ENCODE measurements at places on chromosomes 13 and 19.

DNA sequence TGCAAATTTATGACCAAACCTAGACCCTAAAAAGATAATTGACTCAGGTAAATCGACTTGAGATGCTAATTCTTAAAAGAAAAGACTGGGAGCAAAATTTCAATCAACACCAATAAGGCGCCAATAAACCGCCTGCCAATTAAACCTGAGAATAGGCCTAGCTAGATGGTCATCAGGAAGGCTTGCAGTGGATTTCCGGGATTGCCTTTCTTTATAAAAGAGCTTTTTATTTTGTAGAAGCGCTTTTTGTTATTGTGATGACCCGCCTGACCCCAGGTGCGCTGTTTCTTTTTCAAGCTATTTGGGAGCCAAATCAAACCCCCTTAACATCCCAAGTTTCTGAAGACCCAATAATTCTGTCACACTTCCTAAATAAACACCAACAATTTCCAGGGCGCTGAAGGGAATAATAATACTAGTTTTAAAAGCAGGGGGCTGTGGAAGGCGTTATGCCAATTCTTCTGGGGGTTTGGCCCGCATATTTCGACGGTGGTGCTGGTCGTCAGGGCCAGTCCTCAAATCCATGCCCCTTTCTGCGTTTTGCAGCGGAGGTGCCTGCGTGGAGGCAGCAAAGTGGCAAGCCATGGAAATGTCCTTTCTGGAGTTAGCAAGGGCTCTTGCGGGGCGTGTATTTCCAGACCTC is 2.9 kb upstream of the ZIC5 start:
- ATAC-seq: no peak

DNA sequence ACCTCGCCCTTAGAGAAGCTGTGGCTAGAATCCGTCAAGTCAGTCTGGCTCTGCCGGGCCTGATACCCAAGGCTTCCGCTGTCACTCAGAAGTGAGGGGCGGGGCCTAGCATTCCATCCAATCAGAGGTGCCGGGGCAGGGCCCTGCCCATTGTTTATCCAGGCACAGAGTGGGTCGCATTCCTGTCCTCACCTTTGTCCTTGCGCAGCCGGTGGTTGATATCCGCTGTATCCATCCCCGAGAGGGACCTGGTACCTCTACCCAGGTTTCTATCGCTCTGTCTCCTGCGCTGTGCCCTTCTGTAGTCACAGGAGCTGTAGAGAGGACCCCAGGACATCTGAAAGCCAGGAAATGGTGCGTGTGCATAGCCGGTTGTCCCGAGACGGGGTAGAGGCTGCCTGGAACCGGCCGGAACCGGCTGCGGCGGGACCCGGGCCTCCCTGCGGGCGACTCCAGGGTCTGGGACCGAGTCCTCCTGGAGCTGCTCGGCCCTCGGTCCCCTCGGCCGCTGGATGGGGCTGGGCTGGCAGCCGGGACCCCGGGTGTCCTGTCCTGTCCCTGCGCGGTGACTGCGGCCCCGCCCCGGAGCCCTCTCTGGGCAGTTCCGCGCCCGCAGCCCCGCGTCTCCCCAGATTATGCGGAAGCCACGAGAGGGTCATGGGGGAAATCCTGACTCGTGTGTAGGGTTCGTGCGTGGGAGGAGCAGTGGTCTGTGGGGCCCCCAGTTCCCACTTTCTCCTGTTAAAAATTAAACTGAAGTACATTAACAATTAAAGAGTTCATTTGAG is at the start of gene ZNF763:
Gene ZNF763, plus strand, starts transcription at position 183 of the 788 bp plus-strand sequence. Its CDS starts 169 bp downstream, at position 352.
- ATAC-seq: peak; percentile 96

DNA sequence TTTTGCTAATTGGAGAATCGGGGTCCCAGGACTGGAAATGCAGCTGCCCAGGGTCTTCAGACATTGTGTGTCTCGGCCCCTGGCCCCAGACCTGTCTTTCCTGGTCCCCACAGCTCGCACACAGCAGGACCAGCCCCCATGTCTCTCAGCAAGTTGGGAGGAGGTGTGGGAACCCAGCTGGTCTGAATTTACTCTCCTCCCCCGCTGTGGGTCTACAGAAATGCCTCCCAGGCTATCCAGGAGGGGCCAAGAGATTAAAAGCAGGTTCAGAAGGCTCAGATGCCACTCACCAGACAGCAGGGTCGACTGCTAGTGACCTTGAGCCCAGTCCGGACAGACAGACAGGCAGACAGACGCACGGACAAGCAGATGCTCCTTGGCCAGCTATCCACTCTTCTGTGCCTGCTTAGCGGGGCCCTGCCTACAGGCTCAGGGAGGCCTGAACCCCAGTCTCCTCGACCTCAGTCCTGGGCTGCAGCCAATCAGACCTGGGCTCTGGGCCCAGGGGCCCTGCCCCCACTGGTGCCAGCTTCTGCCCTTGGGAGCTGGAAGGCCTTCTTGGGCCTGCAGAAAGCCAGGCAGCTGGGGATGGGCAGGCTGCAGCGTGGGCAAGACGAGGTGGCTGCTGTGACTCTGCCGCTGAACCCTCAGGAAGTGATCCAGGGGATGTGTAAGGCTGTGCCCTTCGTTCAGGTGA is at the start of gene DAND5:
Gene DAND5, plus strand, starts transcription at position 285 of the 697 bp plus-strand sequence. Its CDS starts 85 bp downstream, at position 370.
- no peak for ATAC-seq

- ATAC-seq: no peak
These were observed 1.7 kb downstream of the FCGRT start for GRCh38 chr19:49514151-49514550.

GRCh38 chr19:5231857-5232678 is 108.5 kb downstream of the PTPRS start:
- no peak for ATAC-seq

GRCh38 chr13:28819735-28820098 is 422 bp upstream of the MTUS2 start:
- ATAC-seq: peak; percentile 36

DNA sequence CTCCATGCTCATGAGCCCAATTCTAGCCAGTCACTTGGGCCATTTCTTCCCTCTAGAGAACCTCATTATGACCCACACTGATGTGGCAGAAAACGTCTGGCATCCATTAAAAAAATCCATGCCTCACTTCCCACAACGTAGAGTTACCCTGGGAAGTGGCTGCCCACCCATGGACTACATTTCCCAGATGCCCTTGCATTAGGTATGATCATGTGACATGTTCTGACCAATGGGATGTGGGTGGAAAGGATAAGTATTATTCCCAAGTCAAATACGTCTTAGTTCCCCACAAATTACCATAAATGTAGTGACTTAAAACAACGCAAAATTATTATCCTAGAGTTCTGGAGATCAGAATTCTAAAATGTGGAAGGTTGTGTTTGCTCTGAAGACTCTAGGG is 47.9 kb upstream of the ZNRF4 start:
- ATAC-seq: no peak

DNA sequence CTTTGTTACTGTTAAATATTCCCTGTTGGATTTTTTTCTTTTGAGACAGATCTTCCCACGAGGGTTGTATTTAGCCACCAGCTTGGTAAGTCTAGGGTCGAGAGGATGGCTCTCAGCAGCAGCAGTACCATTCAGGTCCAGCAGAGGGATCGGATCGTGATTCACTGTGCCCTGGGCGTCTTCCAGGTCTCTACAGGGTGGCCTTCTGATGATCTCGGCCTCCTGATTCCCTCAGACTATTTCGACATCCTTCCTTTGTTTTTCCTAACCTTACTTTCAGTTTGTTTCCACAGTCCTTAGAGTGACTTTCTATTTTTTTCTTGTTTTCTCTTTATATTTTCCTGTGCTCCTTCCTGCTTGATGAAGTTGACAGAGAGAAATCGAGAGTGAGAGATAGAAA is 1436.9 kb downstream of the UQCRFS1 start:
- no peak for ATAC-seq

DNA sequence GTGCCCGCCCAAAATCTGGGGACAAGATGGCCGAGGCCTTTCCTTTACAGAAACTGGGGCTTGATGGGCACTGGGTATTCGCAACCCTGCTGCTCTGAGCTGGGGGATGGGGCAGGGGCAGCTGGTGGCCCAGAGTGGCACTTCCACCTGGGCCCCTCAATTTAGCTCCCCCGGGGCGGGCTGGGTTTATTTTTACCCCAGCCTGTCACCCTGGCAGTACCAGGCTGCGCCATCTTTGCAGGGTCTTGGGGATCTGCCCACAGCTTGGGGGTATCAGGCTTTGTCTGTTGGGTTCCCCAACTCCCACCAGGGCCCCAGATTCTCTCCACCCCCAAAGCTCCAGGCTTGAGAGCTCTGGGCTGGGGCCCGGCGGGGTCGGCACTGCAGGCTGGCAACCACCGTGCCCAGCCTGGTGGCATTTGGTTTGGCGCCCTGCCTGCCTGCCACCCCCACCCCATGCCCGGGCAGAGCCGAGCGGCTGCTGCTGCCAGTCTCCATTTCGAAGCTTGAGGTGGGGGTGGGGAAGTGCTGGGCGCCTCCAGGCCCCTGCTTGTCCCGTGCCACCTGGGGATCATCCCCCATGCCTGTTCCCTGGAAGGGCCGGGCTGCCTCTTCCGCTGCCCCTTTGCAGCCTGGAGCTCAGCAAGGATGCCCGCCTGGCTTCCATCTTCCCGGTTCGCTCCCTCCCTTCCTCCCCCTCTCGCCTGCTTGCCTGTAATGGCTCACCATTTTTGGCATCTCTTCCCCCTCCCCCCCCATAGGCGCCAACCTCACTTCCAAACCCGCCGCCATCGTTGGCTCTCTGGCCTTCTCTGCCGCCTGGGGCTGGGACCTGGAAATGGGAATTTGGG is 11.4 kb downstream of the NFIX start:
- ATAC-seq: no peak

GRCh38 chr19:55097864-55098715 is 19.3 kb downstream of the PPP1R12C start:
- ATAC-seq: no peak

- ATAC-seq: no peak
These were observed 77.8 kb downstream of the TEX29 start for GRCh38 chr13:111398196-111398595.

DNA sequence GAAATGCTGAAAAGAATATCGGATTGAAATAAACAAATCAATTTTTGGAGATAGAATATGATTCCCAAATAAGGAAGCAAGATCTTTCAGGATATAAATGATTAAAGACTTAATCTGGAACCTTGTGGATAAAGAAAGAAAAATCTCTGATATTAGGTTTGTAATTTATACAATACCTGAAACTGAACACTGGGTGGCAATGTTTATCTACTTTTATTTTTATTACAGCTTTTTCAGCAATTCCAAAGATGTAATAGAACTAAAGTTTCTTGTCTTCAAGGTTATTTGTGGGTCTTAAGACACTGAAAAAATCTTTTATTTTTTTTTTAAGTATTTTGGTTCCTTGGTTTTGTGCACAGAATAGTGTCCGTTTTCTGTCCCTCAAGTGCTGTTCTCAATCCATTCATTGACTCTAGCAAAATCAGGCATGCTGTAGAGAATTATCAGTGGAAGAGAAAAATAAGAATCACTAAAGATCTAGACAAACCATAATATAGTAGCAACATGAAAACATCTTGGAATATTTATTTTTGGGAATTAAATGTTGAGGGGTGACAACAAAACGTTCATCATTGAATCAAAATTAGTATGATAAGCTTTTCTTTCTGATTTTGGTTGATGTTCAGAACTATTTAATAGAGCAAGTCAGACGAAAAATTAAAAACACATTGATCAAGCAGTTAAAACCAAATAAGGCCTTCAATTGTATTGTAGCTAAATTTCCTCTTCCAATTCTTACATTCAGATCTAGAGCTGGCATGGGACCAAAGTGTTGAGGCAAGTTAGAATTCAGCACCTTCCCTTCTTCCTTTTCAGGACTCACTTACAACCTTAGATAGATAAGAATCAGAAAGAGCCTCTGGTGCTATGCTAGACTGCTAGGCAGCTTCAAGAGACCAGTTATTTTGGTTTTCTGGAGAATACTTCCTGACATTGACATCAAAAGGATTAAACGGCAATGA is 704.4 kb upstream of the PCDH20 start:
- no peak for ATAC-seq

GRCh38 chr19:33286899-33287298 is 15.4 kb downstream of the CEBPA start:
- no peak for ATAC-seq

DNA sequence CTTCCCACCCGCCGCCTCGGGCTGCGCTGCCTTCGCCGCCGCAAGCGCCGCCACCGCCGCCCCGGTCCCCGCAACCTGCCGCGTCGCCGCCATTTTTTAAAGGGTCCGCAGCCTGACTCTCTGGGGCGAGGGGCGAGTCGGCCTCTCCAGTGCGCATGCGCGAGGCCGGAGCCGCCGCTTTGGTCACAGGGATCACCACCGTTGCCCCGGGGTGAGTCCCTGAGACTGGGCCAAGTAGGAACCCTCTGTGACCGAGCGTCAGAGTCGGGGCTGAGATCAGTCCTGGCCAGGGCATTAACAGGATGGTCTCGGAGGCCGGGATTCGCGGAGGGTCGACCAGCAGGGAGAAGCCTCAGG is 42.6 kb downstream of the ZNF146 start:
- no peak for ATAC-seq

DNA sequence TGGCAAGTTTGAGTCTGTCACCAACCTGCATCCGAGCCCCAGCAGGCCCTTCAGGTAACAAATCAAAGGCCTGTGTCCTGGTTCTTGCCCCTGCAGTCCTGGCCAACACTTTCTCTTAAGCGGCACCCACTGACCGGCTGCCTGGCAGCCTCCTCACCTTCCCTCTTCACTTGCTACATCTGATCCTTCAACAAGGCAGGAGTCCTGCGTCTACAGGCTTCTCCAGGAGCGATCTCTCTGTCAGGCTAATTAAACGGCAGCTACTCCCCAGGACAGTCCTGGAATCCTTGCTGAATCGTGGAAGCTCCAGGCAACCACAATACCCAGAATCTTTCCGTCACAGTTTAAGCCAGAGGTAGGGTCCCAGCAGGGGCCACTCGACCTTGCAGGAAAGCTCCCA is 41.1 kb upstream of the GAS6 start:
- ATAC-seq: no peak

DNA sequence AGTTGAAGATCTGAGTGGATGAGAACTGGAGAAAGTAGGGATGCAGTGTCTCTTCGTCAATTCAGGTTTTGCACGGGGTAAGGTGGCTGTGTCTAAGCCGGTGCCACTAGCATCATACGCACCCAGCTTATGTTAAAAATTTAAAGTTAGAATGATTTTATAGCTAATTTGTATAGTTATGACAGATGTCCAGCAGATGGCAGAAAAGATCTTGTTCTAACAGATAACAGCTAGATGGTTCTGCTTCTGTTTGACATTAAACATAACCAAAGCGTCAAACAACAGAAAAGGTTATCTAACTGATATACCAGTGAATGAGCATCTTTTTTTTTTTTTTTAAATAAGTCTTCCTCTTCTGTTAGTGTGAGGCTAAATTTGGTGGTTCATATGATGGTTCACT is 18.8 kb upstream of the EDDM13 start:
- ATAC-seq: no peak

All from activated CD4-positive, CD25-positive, alpha-beta regulatory T cell treated with anti-CD3 and anti-CD28 coated beads, Interleukin-2, amount 50 U/mL, for 24 hours (primary cell).